NCI-H345 (cell line): ENCODE measurements at places on chromosomes 2 and 18.

DNA sequence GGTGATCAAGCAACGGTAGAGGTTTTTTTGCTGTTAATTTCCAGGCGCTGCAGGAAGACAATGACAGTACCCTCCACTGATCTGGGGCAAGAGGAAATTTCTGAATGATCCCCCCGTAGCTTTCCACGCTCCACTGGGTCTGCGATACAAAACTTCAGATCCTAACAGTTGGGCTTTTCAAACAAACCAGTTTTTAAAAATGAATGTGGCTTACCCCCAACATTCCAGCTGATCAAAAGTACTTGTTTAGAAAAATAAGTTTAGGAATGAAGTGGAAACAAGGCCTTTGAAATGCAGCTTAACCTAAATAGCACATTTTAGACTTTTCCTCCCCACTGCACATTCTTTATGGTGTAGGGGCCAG lies 5.7 kb downstream of the ZFP36L2 start:
- no peak for DNase-seq

DNA sequence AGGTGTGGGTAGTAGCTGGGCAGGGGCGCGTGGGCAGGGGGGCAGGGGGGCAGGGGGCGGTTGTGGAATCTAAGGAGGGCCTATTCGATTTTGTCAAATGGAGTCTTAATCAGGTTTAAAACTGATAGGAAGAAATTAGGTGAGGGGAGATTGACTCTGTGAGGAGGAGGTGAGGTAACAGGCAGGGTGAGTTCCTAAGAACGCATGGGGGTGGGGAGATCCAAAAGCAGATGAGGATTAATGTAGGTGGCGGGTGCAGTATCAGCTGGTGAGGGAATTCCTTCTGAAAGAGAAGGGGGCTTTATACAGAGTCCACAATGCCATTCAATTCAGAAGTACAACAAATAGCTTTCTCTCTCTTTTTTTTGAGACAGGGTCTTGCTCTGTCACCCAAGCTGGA lies 72.7 kb downstream of the CAB39 start:
- DNase-seq: no peak

- DNase-seq: no peak
These were observed 886 bp upstream of the STK25 start for GRCh38 chr2:241509155-241509784.

DNA sequence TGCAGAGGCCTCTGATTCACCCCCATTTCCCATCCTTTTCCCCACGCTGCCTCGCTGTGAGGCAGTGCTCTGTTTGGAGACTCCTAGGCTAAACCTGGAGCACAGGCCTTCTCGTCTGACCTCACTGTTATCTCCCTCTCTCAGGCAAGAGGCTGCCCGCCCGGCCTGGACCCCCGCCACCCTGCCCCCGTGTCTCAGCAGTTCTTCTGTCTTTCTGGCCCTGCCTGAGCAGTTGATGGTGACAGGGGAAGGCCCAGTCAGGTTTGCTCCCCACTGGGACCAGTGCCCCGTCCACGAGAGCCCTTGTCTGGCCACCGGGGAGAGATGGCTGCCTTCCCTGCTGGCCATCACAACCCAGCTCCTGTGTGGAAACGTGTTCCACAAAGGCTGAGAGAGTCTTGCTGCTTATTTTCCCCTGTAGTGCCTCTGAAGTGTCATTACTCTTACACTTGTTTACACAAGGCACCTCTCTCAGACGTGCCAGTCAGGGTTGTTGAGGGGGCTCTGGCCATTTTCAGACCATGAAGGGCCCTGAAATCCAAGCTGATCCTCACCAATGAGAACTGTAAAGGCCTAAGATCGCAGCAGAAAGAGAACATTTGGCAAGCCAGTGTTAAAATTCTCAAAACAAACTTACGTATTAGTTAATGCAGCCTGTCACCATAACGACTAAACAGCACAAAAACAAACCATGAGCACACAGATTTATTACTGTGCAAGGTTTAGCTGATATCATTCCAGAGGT lies 210.9 kb downstream of the NDUFA10 start:
- DNase-seq: peak; percentile 35

GRCh38 chr2:101803128-101803527 lies 105.6 kb downstream of the MAP4K4 start:
- no peak for DNase-seq

DNA sequence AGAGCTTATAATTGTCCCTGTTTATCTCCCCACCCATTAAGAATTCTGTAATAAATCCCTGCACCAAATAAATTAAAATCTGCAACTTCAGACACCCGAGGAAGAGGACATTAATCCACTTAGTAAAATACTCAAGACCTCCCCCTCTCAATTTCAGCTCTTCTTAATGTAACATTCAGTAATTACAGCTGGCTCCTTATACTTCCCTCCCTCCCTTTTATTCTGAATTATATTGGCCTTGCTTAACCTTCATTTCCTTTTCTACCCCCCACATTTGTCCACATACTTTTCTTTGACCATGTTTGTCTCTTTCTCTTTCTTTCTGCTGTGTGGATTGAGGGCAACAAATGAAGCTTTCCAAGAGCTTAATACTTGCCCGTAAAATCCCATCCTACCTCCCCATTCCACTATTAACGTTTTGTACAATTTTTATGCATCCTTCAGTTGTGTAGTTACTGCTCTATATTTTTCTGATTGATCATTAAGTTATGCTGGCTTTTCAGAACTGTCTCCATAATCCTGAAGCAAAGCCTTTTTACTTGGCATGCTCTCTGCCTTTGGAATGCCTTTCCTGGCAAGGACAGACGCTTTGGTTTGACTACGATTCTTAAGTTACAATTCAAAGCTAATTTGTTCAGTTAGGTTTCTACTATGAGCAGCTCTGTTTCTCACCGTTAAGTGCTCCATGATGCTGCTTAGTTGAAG lies 580.1 kb downstream of the ZEB2 start:
- no peak for DNase-seq

GRCh38 chr2:142065156-142065555 lies 65.7 kb downstream of the LRP1B start:
- DNase-seq: no peak

- no peak for DNase-seq
These were observed 476.3 kb upstream of the VWC2L start for GRCh38 chr2:213934560-213934959.

GRCh38 chr2:227410191-227410590 lies 22.4 kb upstream of the SCYGR1 start:
- DNase-seq: no peak

DNA sequence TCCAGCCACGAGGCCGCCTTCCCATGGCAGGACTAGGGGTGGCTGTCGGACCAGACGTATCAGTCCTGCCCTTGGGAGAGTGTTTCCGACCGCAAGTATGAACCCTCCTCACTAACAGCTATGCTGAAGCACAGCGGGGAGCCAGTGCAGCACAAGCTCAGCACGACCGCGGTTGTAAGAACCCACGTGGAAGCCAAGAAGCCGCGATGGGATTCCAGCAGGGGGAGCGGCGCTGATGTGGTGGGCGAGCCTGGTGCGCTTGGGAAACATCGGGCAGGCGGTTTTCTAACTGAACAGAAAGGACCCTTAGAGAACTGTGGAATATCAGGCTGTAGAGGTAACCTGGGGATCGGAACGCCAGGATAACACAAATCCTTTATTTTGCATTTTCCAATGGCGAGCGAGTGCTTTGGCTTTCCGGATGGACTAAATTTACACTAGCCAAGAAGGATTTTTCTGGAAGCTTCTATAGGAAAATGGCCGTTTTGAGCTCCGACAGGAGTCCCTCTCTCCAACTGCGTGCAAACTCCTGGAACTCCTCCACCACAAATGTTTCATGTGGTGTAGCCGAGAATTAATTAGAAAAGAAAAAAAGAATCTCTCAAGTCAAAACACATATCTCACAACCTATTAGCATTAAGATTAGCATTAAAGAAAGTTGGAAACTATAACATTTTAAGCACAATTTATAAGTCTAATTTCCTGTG lies 132.0 kb upstream of the MYCN start:
- no peak for DNase-seq

DNA sequence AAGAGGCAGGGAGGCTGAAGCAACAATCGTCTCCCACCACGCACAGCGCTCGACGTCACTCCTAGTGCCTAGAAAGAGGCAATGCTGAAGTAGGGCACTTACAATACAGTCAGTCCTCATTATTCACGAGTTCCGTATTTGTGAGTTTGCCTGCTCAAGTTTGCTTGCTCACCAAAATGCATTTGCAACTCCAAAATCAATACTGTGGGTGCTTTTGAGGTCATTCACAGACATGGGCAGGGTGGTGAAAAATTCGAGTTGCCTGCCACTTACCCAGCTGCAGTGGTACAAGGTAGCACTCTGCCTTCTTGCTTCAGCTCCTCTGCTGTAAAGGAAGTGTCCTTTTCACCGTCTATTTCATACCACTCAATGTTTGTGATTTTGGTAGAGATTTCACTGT lies 113.7 kb upstream of the NCK2 start:
- DNase-seq: no peak

GRCh38 chr18:79504034-79504433 lies 108.3 kb downstream of the NFATC1 start:
- no peak for DNase-seq

DNA sequence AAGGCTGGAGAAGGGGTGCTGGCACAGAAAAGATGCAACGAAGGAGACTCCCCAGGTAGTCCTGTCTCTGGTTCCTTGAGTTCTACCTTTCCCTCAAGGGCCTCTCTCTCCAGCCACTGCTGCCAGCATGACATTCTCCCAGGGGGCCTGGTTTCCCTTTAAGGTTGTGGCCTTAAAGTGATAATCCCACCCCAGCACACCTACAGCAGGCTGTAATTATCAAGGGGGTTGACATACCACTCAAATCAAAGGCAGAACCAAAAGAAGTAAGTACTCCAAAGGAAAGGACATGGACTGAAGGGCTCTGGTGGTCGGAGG lies 127.4 kb upstream of the MSH6 start:
- no peak for DNase-seq

- no peak for DNase-seq
These were observed 501.6 kb upstream of the MYT1L start for GRCh38 chr2:2832657-2833056.

DNA sequence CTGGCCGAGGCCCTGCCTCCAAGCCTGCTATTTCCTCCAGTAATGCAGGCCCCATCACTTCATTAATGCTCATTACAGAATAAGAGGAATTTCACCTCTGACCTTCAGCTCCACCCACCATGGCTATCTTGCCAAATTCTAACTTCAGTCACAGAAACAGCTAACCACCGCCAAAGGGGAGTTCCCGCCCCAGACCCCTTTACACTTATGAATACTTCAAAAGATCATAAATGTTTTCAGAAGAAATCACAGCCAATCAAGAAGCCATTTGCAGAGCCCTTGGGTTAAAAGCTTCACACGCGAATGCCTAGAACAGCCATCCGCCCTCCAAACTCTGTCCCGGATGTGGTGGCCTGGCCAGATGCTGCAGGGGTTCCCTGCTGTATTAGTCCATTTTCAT lies 73.8 kb upstream of the TWIST2 start:
- no peak for DNase-seq

GRCh38 chr2:241519669-241520068 lies 11.3 kb upstream of the STK25 start:
- DNase-seq: peak; percentile 59

- no peak for DNase-seq
These were observed 109.0 kb upstream of the MSH2 start for GRCh38 chr2:47293976-47294375.

DNA sequence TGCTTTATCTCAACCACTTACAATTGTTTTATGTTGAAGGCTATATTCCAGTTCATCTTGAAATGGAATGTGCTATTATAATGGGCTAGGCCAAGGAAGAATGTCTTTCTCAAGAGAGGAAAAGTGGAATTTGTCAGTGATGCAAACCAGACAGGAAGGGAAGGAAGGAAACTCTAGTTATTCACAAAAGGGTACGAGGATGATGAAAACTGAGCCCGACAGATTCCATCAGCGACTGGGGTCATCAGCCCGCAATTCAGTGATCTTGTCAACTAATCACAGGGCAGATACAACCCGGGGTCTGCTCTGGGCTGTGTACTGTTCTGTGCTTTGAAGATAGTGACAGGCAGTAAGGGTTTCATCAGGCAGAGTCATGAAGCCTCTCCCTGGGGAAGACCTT lies 23.4 kb upstream of the LYPD6 start:
- DNase-seq: no peak

DNA sequence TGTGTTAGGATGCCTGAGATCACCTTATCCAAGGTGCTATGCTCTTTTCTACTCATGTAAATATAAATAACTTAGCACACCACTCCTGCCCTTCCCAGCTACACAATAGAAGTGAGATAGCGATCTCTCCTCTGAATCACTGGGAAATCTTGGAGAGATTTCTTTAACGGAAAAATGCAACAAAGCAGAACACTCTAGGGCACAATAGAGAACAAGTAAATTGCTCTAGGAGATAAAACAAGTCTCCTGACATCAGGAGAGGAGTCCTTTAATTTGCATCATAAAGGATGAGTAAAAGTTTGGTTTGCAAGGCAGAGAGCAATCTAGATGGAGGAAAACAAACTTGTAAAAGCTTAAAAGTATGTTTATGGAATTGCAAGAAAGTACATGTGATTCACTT lies 224.1 kb downstream of the PAX3 start:
- no peak for DNase-seq

DNA sequence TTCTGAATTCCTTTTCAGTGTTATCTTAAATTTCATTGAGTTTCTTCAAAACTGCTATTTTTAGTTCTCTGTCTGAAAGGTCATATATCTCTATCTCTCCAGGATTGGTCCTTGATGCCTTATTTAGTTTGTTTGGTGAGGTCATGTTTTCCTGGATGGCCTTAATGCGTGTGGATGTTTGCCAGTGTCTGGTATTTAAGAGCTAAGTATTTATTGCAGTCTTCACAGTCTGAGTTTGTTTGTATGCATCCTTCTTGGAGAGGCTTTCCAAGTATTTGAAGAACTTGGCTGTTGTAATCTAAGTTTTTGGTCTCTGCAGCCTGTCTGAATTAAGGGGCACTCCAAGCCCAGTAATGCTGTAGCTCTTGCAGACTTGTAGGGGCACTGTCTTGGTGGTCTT lies 249.3 kb downstream of the ZNF385B start:
- DNase-seq: no peak

- DNase-seq: no peak
These were observed 23.7 kb upstream of the ACKR3 start for GRCh38 chr2:236545814-236546480.

DNA sequence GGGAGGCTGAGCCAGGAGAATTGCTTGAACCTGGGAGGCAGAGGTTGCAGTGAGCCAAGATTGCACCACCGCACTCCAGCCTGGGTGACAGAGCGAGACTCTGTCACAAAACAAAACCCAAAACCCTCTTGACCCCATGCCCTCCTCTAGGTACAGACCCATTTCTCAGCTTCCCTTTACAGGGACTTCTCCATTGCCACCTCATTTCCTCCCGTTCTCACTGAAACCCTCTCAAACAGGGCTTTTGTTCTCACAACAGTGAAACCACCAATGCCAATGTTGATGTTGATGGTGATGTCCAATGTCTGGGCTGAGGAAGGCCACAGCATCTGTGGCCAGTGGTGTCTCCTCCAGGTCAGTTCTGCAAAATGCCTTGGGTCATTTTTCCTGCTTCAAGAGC lies 69.0 kb upstream of the ZCCHC2 start:
- no peak for DNase-seq
